Esophagus muscularis mucosa (tissue), 4 donors: ENCODE measurements at places on chromosomes 3 and 15. TPM values are rescaled to one million over a fixed set of nuclear protein-coding genes. Genes with fewer than 3 reads are reported as not detected.

DNA sequence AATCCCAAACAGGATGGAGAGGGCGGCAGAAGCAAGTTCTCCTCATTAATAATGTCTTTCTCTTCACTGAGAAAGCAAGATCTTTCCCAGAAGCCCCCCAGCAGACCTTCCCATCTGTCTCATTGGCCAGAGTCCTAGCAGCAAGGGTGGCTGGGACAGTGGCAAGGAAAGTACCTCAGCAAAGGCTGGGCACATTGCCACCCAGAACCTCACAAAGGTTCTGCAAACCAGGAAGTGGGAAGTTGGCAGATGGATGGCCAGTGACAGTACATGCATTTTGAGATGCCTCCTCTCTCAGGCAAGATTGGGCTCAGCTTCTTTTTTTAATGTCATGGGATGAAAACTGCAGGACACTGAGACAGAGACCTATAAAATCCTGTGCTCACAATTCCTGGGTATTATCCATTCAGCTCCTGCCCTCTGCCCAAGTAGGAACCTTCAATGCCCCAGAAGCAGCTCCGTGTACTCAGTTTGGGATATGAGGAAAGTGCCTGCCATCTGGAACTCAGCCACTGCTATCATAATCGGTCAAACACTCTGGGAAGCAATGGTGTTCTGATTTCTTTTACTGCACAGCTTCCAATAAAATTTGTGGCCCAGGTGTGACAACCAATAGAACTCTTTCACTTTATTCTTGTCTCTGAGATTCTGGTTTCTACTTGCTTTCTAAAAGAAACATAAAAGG is 25.5 kb downstream of the DPH3 start:
- no peaks in the 10 kb centered on the region for H3K27me3 ChIP-seq
- peak overlapping the region; percentile 12 for H3K27ac ChIP-seq
- H3K4me3 ChIP-seq, result no peak overlapping the region
- no peaks in the 10 kb centered on the region for H3K36me3 ChIP-seq
- DNase-seq, result no peak

Gene SERINC4
- not detected for total RNA-seq

Gene CPN2
- not detected for total RNA-seq

DNA sequence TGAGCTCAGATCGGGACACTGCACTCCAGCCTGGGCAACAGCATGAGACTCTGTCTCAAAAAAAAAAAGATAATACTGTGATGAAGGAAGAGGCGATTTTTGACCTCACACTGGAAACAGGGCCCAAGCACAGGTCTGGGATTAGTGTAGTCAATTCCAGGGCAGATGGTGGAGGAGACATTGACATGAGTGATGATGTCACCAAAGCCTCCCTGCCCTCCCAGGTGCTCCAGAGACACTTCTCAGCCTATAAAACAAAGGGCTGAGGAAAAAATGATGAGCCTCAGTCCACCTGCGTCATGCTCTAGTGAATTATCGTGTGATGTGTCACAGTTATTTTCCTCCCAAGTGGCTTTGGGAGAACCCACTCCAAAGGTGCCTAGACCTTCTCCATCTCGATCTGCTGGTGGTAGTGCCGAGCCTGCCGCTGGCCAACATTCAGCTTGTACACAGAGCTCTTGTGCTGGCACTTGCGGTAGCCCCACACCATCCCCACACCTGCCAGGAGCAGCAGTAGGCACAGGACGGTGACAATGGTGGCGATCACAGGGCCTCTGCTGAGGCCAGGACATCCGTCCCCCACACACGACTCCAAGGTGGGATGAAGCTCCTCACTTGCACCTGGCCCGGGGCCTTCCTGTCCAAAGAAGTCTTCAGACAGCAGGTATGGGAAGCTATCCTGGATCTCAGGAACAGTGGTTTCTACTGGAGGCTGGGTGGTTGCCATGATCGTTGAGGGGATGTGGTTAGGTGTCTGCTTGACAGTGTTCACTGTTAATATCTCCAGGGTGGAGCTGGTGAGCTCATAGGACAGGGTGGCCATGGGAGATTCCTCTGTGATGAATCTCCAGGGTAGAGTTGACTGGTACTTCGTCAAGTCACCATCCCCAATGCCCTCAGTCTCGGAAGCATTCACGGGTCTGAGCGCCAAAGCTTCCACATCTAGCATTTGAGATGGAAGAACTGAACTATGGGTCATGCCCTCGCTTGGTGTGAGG is 38.8 kb downstream of the CRTAP start:
- H3K4me1 ChIP-seq, result peaks cover 11% of the 10 kb centered on the region
- no peaks in the 10 kb centered on the region for H3K27me3 ChIP-seq
- no peak overlapping the region for H3K27ac ChIP-seq
- no peak overlapping the region for H3K4me3 ChIP-seq
- H3K36me3 ChIP-seq, result no peaks in the 10 kb centered on the region

- peaks cover 42% of the 10 kb centered on the region for H3K4me1 ChIP-seq
- H3K36me3 ChIP-seq, result no peaks in the 10 kb centered on the region
- no peaks in the 10 kb centered on the region for H3K27me3 ChIP-seq
- H3K27ac ChIP-seq, result peak overlapping the region; percentile 79
- no peak for DNase-seq
These were observed 717 bp downstream of the PXK start for GRCh38 chr3:58333206-58334012.

DNA sequence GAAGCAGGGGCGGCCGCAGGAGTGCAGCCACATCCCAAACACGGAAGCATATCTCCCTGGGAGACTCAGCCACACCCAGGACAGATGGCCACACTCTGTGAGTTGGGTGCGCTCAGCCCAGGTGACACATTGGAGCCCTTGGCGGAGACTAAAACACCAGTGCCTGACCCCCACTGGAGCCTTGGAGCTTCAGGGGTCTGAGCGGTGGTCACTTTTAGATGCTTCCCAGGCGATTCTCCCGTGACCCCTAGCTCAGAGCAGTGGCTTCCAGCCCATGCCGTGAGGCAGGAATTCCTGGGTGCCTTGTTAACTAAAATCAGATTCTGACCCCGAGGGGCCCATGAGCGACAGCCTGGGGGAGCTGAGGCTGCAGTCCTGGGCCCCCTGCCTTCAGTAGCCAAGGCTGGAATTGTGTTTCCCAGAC is 54.5 kb downstream of the PLXNA1 start:
- H3K27ac ChIP-seq, result no peak overlapping the region
- no peaks in the 10 kb centered on the region for H3K27me3 ChIP-seq
- no peak for DNase-seq
- H3K4me1 ChIP-seq, result no peaks in the 10 kb centered on the region
- no peak overlapping the region for H3K4me3 ChIP-seq

Gene WDR93
- not detected for total RNA-seq

DNA sequence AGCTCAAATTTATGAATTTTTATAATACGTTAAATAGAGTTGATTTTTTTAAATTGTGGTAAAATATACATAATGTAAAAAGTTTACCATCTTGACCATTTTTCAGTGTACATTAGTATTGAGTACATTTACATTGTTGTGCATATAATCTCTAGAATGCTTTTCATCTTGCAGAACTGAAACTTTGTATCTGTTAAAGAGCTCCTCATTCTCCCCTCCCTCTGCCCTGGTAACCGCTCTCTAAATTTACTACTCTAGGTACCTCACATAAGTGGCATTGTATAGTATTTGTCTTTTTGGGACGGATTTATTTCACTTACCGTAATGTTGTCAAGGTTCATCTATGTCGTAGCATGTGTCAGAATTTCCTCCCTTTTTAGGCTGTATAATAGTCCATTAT is 13.6 kb downstream of the TBC1D23 start:
- H3K27me3 ChIP-seq, result no peaks in the 10 kb centered on the region
- DNase-seq, result no peak
- no peak overlapping the region for H3K4me3 ChIP-seq
